ENCODE measurements at places on chromosomes 4 and X.

DNA sequence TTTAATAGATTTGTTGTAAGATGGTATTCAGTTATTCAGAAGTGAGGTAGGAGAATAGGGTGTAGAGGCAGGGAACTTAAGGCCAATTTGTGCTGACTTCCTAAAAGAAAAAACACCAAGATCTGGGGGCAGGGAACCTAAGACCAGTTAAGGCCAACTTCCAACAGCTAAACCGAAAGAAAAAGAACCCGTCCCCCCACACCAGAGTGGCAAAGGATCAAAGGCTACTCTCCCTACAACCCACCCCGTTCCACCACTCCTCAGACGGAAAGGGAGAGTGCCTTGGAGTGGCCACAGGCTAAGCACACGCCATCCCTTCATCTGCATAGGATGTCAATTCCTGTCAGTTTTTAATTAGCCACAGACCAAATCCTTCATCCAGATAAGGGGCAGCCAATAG is 3.7 kb upstream of the ZNF718 start:
- DNase-seq = no peak

GRCh38 chr4:82524570-82525152 is 37.1 kb downstream of the TMEM150C start:
- no peak for DNase-seq

GRCh38 chr4:136803433-136803832 is 728.9 kb downstream of the PCDH18 start:
- no peak for DNase-seq

- DNase-seq = no peak
Observed at GRCh38 chr4:37040816-37041215, 203.7 kb upstream of the NWD2 start.

GRCh38 chrX:2582667-2583066 is 81.9 kb upstream of the DHRSX start:
- no peak for DNase-seq

DNA sequence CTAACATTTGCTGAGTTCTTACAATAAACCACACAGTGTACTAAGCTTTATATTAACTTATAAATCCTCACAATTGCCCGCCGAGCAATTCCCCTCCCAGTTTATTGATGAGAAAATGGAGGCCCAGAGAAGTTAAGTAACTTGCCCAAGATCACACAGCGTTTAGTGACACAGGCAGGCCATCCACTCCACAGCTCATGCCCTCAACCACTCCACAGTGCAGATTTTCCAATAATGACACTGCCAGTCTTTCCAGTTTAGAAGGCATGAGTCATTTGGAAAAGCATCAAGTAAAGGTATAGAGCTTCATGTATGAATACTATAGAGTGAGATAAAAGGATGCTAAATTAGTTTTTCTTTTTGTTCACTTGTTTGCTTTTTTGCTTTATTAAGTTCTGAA is 208.5 kb downstream of the CAMK2D start:
- no peak for DNase-seq

GRCh38 chrX:43975796-43976195 is 2.6 kb upstream of the NDP start:
- no peak for DNase-seq

GRCh38 chrX:138026211-138026610 is 460.3 kb downstream of the ZIC3 start:
- no peak for DNase-seq

DNA sequence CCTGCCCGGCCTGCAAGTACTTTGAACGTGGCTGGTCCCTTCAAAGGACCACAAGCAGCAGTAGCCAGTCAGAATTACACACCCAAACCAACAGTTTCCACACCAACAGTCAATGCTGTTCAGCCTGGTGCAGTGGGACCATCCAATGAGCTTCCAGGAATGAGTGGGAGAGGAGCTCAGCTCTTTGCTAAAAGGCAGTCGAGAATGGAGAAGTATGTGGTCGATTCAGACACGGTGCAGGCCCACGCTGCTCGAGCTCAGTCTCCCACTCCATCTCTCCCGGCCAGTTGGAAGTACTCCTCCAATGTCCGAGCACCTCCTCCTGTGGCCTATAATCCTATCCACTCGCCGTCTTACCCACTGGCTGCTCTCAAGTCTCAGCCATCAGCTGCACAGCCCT is 104.4 kb upstream of the MYOZ2 start:
- no peak for DNase-seq

DNA sequence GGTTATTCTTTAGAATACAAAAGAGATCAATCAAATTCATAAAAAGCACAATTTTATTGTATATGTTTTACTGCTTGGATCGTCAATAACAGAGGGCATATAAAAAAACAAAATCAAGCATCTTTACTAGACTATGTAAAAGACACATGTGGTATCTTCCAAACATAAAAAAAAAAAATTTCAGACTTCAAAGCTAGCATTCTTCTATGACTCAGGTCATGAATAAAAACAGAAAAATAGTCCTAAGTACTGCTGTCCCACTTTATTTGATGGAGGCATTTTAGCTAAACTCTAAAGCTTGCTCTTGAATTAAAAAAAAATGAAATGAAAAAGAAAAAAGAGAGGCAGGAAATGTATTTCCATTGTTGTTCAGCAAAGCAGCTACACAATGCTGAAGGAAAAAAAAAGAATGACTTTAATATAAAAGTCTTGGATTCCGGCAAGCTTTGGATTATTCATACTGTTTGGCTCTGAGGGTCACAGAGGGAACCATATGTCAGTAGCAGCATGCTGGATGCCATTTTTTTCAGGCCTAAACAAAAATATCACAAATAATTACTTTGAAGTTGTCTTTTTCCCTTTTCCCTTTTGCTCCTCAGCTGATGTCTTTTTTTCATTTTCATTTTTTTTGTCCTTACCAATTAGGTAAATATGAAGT is 249.1 kb upstream of the DIAPH2 start:
- no peak for DNase-seq

GRCh38 chr4:44916411-44916810 is 190.1 kb upstream of the GNPDA2 start:
- no peak for DNase-seq

Data from NCI-H187 treated with DMSO at 0.1 percent for 48 hours (cell line).